ENCODE measurements at places on chromosomes 4 and X. TPM values are rescaled to one million over a fixed set of nuclear protein-coding genes. Genes with fewer than 3 reads are reported as not detected.
A peak's percentile ranks its signal among the peaks of the same experiment; 100 is the strongest.

GRCh38 chr4:31081366-31081765 is 361.2 kb downstream of the PCDH7 start:
- DNase-seq = no peak

Gene GAGE12E
- total RNA-seq = not detected

Gene RTL9
- total RNA-seq = 0.35 TPM

- DNase-seq = no peak
Observed at GRCh38 chrX:136045008-136045407, 59.8 kb downstream of the SLC9A6 start.

Gene DDX53
- total RNA-seq = not detected

DNA sequence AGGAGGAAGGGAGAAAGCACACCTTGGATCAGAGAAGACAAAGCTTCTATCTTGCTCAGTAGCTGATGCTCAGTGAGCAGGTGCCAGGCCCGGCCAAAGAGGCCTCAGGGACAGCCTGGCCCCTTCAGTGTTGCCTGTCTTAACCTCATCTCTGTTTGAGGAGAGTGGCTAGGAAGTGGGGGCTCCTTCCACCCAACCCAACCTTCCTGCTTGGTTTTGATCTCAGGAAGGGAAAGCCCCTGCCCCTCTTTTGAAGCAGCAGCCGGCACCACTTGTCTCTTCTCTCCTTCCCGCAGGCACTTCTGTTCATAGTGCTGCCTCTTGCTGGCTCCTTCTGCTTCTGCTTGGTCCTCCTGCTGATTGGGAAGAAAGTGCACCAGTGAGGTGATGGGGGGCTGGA is 2.4 kb upstream of the AFF2 start:
- no peak for DNase-seq

- DNase-seq = peak; percentile 79
Observed at GRCh38 chrX:106177106-106177981, 9.2 kb downstream of the PWWP3B start.

DNA sequence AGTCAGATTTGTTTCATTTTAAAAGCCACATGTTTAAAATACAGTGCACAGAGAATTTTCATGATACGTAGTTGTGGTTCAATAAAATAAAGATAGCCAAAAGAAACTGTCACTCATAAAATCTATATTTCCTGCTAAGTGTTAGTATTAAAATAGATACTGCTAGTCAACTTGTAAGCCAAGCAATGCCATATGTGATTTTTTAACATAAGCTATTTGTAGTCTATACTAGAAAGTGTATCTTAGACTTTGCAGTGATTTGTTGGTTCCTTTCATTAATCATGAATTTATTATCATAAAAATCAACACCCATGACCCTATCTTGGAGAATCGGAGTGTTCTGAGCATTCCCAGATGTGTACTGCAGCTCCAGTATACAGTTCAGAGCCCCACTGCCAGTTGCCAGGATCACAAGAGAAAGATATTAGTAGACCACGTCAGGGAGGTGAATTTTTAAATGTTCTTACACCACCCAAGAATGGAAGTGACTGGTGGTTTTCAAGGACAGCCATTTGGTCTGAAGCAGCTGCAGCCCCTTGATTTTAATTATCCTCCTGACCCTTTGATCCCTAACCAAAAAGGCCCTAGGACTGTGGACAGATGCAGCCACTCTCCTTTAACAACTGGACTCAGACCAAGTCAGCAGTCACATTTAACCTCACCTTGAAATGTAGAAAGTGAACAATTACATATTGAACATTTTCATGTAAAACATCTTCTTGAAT is 163.1 kb downstream of the PALLD start:
- no peak for DNase-seq

Gene PDCL2
- not detected for total RNA-seq

- no peak for DNase-seq
Observed at GRCh38 chrX:19057856-19058255, 64.4 kb downstream of the ADGRG2 start.

DNA sequence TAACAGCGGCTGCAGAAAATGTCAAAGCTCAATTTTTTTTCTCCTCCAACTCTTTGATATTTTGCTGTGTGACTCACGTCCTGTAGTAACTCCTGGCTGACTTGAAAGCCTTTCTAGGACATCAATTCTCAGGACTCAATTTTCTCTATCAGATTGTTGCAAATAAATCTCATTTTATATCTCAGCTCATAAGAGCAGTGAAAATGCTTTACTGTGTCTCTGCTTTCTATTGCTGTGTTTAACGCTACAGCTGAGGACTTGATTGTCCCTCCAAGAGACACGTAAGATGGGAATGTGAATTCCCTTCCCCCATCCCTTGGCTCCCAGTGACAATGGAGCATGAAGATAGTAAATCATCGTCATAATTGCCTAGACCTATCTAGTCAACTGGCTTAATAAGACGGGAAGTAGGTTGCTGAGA is 20.5 kb upstream of the CBR4 start:
- DNase-seq = no peak

GRCh38 chr4:113899271-113900070 is 80.0 kb downstream of the ARSJ start:
- no peak for DNase-seq

DNA sequence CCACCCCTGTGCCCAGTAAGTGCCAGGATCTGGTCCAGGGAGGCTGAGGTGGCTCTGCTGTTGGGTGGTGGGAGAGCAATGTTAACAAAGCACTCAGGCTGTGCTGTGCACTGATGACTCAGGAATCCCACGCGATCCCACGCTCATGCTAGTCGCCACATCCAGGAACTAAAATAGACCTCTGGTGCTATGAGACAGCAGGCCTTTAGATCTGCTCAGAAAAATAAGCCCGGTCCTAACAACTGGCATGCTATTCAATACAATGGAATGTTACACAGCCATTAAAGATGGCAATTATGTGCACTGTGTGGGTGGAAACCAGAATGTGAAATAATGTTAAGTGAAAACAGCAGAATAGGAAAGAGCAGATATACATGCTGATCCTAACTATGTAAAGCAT is 26.0 kb downstream of the ARL13A start:
- DNase-seq = no peak

GRCh38 chrX:83326539-83326938 is 181.6 kb upstream of the POU3F4 start:
- DNase-seq = no peak

DNA sequence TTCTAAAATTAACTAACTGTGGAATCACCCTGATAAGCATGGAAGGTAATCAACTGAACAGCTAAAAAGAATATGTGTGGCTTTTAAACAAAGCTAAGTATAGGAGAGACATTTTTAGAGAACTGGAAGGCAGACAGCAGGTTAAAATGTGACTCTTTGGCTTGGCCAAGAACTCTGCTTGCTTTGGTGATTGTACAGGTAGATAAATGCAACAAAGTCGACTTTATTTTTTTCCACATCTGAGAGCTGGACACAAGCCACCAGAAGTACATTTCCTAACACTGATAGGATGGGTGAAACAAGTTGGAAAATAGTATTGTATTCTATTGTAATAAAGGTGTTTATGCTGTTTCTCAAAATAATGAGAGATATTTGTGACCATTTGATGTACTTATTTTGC is 84.1 kb downstream of the RBMX2 start:
- DNase-seq = no peak

GRCh38 chr4:39621582-39621981 is 17.1 kb downstream of the SMIM14 start:
- no peak for DNase-seq

- no peak for DNase-seq
Observed at GRCh38 chr4:25057299-25057698, 26.6 kb upstream of the LGI2 start.

DNA sequence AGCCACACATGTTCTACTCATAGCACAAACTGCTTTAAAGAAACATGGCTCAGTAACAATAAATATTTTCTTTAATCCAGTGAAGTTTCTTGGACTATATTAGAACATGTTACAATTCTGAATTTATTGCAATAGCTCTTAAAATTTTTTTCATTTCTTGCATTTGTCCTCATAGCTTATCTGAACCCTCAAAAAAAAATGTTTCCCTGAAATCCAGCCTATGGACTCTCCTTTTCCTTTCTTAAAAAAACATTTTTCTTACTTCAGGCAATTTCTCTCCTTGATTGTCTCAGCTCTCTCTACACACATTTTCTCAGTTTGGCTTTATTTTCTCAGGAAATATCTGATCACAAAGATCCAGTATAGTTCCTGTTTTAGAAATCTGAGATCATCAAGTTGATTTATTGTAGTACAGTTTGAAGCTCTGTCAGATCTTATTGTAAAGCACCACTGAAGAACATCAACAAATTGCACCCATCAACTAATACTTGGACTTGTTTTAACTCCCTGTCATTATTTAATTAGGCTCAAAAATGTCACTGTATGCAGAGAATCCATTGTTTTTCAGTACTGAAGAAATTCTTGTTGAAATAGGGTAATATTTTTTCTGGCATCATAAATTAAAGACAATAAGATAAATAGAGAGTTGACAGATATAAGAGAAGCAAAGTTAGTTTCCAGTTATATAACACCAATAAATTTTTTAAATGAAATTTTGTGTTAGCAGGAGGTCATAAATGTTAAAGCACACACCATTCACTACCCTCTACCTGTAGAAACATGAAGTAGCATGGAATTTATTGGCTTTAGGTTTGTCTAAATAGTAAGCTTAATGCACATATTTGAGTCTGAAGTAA is 317.7 kb downstream of the ARHGAP24 start:
- DNase-seq = no peak

DNA sequence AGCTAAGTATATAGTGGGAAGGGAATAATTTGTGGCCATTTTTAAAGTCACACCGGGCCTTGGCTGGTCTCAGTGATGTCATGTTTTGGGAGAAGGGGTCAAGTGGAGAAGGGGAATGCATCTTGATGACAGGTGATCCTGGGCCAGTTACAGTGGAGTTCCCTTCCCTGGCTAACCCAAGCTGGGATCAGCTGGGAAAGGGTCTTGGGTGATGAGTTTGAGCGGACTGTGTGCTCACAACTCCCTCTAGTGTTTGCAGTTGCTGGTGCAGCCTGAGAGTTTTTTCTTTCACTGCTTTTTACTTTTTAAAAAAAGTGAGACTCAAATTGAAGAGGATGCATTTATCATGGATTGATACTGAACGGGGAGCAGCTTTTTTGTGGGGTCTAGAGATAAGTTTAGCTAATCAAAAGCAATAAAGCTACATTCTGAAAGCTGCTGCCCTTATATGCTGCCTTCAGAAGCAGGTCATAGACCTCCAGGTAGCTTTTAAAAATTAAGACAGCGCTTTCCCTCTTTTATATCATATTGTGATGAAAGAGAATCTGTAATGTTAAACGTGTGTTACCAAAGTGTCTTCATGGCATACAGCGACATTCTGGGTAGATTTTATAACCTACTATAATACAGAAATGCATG is 164.7 kb downstream of the DCLK2 start:
- DNase-seq = no peak

Gene ARHGAP24
- total RNA-seq = 60.1 TPM

GRCh38 chrX:94961730-94962129 is 1287.7 kb downstream of the FAM133A start:
- DNase-seq = no peak

DNA sequence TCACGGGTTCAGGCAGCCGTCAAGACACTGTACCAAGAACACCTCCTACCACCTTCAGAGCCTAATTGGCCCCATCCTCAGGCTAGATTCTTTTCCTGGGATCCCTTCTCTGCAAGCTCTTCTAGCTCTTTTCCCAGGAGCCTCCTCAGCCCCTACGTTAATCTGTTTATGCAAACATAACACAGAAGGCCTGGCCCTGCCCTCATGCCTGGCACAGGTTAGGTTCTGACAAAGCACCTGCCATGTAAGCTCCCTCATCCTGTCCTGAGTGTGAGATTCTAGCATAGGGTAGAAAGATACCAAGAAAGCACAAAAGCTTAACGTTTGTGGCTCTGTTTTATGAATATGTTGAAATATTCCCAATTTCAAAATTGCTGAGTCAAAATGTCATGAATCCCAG is 93.6 kb downstream of the IRF2 start:
- DNase-seq = no peak
